ENCODE measurements at places on chromosomes 4 and X.

DNA sequence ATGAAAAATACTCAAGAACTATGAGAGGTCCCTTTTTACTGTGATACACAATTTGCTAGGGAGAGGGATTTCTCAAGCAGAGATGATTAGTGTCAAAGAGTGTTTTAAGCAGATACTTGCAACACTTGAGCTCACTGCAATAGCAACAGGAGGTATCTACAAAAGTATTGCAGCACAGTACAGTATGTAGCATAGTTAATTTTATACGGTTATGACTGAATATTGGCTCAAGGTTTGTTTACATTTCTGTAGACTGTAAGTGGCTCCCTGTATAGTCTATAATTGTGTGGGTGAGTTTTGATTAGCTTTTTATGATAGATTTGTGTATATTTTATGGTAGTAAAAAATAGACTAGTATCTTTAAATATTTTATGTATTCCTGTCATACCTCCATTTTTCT lies 1177.2 kb downstream of the TECRL start:
- DNase-seq, result no peak

GRCh38 chr4:113547487-113548042 lies 214.0 kb downstream of the CAMK2D start:
- peak; percentile 94 for DNase-seq

DNA sequence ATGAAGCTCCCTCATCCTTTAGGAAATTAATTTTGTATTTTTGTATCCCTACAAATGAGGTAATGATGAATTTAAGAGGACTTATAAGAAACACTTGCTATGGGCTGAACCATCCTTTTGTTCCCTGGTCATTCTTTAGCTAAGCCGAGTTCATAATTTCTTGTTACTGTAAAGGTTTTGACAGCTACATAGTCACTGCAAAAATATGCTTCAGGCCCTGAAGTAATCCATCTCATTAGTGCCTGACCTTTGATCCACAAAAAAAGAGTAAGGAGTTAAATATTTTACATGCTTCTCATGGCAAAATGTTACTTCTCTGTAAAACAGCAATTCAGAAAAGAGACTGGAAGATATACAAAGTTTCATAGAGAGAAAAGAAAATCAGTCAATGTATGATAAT lies 290.6 kb upstream of the SLIT2 start:
- no peak for DNase-seq

GRCh38 chrX:590693-591404 lies 39.7 kb upstream of the SHOX start:
- no peak for DNase-seq

- no peak for DNase-seq
These were observed 90.7 kb upstream of the BRS3 start for GRCh38 chrX:136397001-136397400.

DNA sequence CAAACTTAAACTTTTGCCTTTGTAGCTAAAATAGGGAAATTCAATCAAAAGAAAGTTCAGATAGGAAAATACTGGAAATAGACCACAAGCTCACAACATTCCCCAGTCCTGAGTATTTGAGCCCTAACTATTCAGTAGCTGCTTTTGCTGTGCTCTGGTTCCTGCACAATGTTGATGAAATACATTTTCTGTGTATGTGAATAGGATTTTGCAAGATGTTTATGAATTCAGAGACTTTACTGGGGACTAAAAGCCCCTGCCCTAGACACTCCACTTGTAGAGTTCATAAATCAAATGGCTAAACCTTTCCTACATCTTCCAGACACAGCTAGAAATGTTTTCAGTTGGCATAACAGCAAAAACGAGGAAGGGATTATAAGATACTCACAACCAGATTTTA lies 105.9 kb downstream of the FBXO8 start:
- no peak for DNase-seq

- no peak for DNase-seq
These were observed 1179.7 kb upstream of the ADGRL3 start for GRCh38 chr4:60020389-60020788.
